Activated naive CD8-positive, alpha-beta T cell treated with anti-CD3 and anti-CD28 coated beads, Interleukin-2, amount 50 U/mL, for 24 hours (primary cell): ENCODE measurements at places on chromosomes 11 and 22.

- no peak for DNase-seq
Observed at GRCh38 chr11:114265122-114265878, 30.9 kb upstream of the NNMT start.

GRCh38 chr11:117073539-117073938, 24.7 kb downstream of the SIK3 start:
- DNase-seq = no peak

DNA sequence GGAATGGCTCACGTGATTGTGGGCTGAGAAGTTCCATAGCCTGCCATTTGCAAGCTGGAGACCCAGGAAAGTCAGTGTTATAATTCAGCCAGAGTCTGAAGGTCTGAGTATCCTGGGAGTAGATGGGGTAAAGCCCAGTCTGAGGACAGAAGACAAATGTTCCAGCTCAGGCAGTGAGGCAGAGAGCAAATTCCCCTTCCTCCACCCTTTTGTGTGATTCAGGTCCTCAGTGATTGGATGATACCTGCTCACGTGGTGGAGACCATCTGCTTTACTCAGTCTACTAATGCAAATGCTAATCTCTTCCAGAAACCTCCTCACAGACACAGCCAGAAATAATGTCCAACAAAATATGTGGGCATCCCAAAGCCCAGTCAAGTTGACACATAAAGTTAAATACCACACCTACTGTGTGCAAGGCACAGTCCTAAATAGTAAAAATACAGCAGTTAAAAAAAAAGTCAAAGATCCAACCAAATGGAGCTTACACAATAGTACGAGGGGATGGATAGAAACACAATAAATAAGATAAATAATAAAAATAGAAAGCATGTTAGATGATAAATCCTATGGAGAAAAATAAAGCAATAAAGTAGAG, 13.2 kb upstream of the APOL6 start:
- no peak for DNase-seq

GRCh38 chr11:64720640-64721358, 2.2 kb downstream of the NRXN2 start:
- DNase-seq = no peak

GRCh38 chr11:124069429-124070401, 28.6 kb upstream of the OR10G7 start:
- peak; percentile 55 for DNase-seq

DNA sequence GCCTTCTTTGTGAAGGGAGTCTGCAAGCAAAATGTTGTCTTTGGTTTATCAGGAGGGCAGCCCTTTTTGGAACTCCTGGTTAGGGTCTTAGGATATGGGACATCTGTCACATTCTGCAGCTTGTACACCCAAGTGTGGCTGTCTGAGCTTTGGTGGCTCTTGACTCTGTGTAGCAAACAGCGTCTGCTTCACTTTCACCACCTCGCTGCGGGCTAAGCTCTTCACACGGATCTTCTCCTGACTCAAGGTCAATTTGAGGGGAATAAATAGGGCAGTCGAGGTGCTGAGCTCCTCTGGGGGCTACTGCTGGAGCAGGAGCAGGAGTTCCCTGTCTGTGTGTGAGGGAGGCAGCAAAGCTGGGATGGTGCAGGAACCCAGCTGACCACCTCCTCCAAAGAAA, 10.6 kb downstream of the MICAL2 start:
- DNase-seq = no peak

DNA sequence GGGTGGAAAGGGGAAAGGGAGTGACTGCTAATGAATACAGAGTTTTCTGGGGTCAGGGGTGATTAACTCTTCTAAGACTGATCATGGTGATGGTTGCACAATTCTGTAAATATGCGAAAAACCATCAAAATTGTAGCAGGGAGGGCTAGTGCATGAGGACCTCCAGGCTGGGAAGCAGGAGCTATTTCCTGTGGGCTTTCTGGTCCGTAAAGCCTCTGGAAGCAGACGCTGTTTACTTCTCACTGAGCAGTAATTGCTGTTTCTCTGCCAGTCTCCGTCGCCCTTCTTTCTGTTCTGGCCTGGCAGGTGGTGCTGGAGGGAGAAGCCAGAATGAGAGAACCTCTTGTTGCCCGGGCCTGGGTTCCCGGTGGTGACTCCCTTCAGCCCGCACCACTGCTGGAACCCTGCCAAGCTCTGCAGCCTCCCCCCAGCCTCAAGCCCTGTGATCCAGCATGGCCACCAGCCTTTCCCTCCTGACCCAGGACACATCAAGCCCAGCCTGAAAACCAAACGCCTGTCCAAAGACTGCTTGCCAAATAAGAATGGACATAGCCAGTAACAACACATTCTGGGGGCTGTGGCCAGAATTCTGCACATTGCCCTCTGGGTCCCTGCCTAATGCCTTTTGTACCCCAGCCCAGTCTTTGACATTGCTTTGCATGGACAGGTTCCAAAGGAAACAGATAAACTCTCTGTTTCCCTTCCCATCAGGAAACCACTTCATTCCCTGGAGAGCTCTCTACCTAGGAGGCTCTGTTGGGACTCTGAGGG, 201.0 kb upstream of the NAV2 start:
- no peak for DNase-seq

GRCh38 chr11:127996825-127997224, 590.5 kb downstream of the ETS1 start:
- no peak for DNase-seq

DNA sequence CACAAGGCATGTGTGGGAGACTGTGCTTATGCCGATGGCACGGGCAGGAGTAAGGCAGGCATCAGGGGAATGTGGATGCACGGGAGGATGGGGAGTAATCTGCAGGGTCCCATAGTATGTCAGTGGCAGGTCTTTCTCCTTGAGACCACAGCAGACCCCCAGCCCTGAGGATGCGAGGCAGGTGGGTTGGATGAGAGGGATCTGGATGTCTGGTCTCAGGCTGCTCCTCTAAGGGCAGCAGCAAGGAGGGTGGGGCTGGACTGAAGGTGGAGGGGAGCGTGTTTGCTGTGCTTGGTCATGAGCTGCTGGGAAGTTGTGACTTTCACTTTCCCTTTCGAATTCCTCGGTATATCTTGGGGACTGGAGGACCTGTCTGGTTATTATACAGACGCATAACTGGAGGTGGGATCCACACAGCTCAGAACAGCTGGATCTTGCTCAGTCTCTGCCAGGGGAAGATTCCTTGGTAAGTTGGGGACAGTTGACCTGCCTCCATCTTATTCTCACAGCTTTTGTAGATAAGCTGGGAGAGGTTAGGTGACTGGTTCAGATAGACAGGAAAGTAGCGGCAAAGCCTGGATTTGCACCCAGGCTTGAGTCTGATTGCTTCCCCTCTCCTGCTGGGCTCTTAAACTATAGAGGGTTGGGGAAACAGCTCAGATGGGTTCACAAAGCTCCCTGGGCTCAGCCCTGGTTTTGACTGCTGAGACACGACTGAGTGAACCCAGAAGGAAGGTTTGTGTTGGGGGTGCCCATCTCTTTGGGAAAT, at the start of gene APOL1:
APOL1 (plus strand) TSS at position 380 of the 769 bp plus-strand sequence. CDS start 1,823 bp downstream, outside the sequence.
- DNase-seq = peak; percentile 48

DNA sequence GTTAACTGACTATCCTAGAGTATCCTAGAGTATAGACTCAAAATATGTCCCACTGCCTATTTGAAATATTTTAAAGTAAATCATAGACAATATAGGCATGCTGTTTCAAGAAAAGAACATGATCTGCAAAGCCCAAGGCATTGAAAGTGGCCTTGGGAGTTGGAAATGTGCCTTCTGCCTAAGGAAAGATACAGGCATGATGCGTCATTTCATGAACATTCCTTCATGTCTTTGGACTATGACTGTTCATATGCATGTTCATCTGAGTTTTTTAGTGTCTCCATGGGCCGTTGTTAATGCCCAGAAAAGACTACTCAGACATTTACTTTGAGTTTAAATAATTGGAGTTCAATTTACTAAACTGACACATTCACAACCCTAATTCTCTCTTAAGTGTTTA, 69.7 kb upstream of the PRDM11 start:
- DNase-seq = no peak

- DNase-seq = no peak
Observed at GRCh38 chr11:825366-826226, 2.1 kb upstream of the CRACR2B start.

DNA sequence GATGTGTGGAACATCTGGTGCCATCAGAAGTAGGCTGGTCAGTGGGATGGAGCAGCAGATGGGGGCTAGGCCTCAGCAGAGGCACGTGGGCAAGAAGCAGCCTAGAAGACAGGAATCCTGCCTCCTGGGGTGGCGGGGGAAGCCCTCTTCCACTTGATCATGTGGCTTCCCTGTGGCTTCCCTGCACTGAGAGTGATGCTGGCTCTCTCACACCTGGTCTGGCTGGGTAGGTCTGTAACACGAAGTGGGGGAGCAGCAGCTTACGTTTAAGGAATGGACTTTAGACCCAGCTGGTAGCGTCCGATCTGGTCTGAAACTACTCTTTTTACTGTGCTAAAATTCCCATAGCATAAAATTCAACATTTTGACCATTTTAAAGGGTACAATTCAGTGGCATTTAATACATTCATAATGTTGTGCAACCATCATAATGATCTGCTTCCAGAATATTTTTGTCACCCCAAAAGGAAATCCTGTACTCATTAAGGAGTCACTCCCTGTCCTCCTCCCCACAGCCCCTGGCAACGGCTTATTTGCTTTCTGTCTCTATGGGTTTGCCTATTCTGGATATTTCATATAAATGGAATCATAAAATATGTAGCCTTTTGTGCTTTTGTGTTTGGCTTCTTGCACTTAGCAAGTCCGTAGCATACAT, 21.7 kb downstream of the PTPN5 start:
- no peak for DNase-seq

- DNase-seq = no peak
Observed at GRCh38 chr11:124233376-124233775, 7.5 kb upstream of the OR8G1 start.

DNA sequence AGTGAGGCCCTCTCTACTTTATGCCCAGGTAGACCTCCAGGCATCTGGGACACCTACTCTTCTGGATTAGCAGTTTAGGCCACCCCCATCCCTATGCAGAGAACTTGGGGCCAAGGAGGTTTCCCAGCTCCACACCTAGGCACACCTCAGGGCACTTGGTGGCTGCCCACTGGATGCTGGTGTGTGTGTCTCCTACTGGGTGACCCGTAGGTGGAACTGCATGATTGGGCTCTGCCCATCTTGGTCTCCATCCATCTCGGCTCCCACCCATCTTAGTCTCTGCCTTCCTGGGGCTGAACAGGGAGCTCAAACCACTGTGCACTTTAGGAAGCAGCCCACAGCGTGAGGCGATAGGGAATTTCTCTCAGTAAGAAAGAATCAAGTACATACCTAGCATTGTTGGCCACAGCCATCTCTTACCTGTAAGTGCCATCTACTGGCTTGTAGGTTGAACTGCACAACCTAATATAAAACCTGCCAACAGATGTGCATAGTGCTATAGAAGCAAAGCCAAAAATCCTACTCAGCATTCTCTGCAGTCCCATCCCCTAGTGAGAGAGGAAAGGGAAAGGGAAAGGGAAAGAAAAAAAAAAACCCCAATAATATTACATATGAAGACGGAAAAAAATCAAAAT, 61.6 kb upstream of the PTPN5 start:
- no peak for DNase-seq

DNA sequence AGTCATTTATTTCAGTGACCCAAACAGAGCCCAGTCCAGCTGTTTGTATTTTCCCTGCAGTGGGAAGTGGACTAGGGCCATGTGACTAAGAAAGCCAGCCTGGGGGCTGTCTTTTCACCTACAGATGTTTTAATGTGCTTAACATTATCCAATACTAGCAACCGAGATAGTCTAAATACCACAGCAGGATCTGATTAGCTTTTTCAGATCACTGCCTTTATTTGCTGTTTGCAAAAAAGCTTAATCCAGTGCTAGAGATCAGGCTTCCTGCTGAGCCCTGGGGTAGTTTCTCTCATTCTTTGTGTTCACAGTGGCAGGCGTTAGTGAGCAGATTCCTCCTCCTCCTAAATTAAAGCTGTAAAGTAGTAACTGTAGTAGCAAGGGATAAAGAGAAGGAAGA, 35.0 kb downstream of the ZC3H12C start:
- no peak for DNase-seq

DNA sequence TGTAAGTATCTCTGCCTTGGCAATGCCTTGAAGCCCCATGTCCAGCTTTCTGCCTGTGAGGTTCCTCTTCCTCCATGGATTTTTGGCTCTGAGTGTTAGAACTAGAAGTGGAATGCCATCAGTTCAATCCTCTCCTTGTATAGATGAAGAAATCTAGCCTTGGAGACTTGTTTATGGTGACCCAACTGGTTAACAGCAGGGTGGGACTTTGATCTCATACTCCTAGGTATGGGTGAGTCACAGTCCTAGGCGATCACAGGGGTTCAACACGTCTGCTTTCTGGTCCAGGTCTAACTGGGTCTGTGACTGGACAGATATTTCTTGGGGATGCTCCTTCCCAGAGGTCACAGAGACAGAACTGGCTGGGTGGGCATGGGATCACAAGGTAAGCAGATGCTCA, 9.2 kb upstream of the MTFP1 start:
- DNase-seq = no peak

GRCh38 chr11:1565173-1565903, 6.7 kb downstream of the DUSP8 start:
- no peak for DNase-seq

- DNase-seq = no peak
Observed at GRCh38 chr22:38406617-38407016, 48.4 kb downstream of the KCNJ4 start.

DNA sequence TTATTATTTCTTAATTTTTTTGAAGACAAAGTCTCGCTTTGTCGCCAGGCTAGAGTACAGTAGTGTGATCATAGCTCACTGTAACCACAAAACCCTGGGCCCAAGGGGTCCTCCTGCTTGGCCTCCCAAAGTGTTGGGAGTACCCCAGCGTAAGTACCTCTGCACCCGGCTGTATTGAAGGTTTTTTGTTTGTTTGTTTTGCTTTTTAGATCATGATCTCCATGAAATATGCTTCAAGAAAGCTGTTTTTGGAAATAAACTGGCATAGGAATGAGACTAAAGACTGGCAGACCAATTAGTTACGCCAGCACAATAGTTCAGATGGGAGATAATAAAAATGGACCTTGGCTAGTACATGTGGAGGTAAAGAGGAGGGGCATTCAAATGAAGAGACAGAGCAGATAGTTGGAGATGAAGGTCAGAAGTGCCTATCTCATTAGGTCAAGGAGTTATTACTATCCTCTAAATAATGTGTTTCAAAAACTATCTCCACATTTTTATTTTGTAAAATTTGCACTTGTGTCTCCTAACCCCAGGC, 4.1 kb upstream of the MRPL48 start:
- no peak for DNase-seq

DNA sequence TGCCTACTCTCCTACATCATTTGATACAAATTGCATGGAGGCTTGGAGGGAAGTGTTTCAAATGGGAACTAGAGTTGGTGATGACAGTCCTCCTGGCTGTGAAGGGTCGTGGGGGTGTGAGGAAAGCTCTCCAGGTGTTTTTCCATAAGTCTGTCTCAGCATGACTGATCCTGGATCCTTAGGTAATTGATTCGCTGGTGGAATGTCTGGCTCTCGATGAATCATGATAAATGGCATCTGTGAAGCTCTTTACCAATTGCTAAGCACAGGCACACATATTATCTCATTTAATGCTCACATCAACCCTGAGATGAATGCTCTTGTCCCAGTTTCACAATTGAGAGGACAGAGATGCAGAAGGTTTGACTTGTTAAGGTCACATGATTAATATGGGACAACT, 107.5 kb downstream of the PKNOX2 start:
- DNase-seq = no peak
